ENCODE measurements at places on chromosomes 11 and 22.

GRCh38 chr22:49954991-49955580, 5.5 kb upstream of the PIM3 start:
- DNase-seq: no peak

GRCh38 chr11:131656179-131656838, 285.9 kb downstream of the NTM start:
- no peak for DNase-seq

DNA sequence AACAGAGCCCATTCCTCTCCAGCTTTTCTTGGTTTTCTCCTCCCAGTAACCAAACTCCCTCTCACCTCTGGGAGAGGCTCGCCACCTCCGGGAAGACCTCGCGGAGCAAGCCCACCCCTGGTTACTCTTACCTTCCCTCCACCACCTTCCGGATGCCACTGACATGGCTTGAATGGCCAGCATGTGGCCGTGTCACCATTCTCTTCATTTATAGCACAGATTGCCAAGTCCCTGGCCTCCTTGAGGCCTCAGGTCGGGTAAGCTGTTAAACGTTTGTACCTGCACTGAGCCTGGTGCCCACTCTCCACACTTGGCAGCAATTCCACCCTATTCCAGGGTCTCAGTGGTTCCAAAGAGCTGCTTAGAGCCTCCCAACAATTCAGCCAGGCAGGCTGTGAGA, 8.0 kb upstream of the FXYD2 start:
- DNase-seq: no peak

DNA sequence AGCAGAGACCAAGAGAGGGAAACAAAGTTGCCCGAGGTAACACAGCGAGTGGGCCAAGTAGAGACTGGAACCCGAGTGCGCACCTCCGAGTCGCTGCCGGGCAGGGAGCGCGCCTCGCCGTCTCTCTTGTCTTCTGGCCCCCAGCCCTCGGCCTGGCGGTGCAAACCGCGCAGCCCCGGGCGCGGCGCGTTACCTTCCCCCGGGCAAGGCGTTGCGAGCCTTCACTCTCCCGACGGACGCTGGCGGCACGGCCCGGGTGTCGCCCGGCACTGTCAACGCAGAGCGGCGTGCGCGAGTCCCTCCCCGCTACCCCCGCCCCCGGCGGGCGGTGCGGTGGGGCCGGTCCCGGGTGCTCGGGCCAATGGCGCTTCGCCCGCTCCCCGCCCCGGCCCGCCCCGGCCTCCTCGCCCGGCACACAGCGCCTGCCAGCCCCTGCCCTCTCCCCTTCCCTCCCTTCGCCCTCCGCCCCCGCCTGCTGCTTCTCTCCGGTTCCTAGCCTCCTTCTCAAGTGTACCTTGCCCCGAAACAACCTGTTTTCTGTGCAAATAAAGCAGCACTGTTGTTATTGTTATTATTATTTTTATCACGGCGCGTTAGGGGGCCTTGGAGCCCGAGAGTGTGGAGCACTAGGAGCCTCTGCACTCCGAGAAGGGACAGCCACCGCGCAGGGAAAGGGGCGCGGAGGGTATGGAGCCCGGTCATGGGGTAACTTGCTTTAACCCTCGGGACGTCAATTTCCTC, at the start of gene SYTL2:
Gene SYTL2, minus strand, starts transcription at position 271 of the 741 bp plus-strand sequence. CDS start 53,416 bp downstream, outside the sequence.
- DNase-seq: peak; percentile 48

- peak; percentile 34 for DNase-seq
These were observed 3.5 kb upstream of the LARGE1 start for GRCh38 chr22:33923660-33924246.

- no peak for DNase-seq
These were observed 1.3 kb upstream of the BARX2 start for GRCh38 chr11:129374081-129374992.

DNA sequence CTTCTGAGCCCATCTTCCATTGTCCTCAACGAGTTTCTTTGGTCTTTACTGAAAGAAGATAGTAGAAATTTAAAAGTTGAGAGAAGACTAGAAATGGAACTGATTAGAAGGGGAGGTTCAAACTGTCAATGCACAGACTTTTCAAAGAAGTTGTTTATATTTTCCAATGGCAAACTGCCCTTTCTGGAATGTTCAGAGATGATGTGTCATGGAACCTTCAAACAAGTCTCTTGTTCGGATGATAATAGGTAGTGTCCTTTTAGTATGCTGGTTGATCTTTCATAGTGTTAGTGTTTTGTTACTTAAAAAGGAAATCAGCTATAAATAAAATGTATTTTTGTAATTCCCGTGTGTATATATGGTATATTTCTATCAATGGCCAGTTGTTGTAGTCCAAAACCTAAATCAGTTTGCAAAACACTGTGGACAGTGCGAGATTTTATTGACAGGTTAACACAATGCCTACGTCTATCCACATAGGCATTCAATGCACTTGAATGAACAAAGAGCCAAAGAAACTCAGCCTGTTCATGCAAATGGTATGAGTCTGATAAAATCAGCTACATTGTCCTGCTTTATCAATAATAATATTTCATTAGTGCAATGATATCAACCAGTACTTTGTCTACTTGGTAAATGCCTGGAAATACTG, 30.9 kb downstream of the C11orf91 start:
- no peak for DNase-seq

DNA sequence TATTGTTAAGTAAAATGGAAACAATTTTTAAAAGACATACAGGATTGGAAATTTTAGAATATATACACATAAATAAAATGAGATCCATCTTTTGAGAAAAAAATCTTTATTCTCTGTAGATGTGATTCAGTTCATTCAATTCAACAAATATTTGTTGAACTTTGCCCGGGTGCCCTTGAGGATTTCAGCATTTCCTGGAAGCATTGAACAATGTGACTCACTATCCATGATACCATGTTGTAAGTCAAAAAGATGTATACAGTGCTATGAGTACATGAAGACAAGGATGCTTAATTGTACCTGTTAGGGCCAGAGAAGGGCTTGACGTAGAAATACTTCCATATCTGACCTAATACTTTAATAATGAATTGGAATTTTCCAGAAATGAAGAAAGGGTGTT, 353.7 kb downstream of the METTL15 start:
- DNase-seq: no peak

GRCh38 chr11:47857892-47858543, 9.9 kb upstream of the NUP160 start:
- DNase-seq: peak; percentile 75

GRCh38 chr22:20444325-20444724, 6.7 kb upstream of the SCARF2 start:
- DNase-seq: no peak

DNA sequence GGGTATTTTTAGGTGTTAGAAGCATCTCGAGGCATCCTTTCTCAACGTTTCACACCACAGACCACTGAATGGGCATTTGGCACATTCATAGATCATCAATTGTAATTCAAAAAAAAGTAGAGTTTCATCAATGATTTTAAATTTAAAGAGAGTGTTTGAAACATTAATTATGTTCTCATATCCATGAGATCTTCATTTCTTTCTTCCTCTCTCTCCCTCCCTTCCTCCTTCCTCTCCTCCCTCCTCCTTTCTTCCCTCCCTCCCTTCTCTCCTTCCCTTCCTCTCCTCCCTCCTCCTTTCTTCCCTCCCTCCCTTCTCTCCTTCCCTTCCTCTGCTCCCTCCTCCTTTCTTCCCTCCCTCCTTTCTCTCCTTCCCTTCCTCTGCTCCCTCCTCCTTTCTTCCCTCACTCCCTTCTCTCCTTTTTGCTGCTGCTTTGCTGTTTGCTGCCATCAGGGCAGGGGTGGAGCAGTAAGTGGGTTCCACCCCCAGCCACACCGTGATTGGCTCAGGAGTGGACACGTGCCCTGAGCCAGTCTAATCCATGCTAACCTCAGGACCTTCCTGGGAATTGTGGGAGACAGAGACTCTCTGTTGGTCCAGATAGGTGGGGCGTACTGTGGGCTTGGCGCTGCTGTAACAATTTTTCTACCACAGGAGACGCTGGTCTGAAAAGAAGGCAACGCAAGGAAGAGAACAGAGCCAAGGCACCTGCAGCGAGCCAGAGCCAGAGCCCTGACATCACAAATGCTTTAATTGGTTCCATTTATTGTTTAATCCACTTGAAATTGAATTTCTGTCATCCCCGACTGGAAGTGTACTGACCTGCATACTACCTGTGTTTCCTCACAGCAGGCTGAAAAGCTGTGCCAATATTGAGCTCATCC, 33.7 kb upstream of the APOBEC3A start:
- peak; percentile 35 for DNase-seq

DNA sequence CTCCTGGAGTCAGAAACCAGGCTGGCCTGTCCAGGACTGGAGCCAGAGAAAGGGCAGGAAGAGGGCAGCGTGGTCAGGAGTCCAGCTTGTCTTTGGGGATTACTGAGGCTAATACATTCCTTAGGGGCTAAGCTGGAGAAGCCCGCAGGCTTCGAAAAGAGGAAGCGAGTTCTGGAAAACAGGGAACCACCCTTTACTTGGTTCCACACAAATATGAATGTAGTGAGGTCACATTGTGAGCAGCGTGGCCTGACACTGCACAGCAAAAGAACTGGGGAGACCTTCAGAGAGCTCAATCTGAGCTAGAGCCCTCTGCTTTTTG, 132.3 kb downstream of the CEP164 start:
- no peak for DNase-seq

- DNase-seq: no peak
These were observed 13.4 kb downstream of the CSF2RB start for GRCh38 chr22:36926721-36927435.

- no peak for DNase-seq
These were observed 100.7 kb upstream of the BIRC3 start for GRCh38 chr11:102216433-102217075.

- DNase-seq: no peak
These were observed 85.8 kb upstream of the FGF3 start for GRCh38 chr11:69904974-69905535.

DNA sequence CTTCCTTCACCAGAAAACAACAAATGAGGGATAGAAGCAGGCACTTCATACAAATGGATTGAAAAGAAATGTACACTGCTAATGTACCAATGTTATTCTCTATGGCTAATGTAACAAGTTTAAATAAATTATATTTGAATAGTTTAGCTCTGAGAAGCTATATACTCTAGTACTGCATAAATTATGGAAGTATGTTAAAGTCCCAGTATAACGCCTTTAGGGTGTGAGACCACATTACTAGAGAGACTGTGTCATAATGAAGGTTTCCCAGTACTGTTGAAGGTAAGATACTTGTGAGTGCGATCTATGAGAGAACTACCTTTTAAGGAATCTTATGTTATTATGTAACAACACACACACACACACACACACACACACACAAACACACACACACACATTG, 39.8 kb upstream of the GAB2 start:
- no peak for DNase-seq

DNA sequence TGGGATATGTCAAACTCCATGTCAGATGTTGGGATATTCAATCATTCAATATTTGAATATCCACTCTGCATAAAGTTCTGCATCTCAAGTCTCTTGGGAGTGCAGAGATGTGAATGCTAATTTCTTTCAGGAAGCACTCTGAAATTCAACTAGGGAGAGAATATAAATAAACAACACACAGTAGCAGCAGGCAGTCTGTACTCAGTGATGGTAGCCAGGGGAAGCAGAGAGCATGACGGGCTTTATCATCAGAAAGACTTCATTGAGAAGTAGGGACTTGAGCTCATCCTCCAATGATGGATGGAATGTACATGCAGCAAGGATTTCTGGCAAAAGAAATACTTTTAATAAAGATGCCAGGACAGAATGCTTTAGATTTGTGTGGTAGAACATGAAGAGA, 9.8 kb upstream of the TEAD1 start:
- DNase-seq: no peak

DNA sequence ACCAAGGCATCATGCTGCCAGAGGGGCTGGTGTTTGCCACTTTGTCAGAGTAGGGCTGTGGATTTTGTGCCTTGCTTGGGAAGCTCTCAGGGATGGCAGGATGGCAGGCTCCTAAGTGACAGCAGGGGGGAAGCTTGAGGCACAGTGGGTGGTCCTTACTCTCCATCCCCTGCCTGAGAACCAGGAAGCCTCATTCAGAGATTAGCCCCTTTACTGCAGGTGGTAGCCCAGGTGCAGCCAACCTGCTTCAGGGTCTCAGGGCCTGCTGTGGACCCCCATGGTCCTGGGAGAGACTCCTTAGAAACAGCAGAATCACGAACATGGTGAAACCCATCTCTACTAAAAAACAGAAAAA, 8.9 kb upstream of the ST3GAL4 start:
- DNase-seq: no peak

GRCh38 chr11:40104941-40105550, 1354.4 kb downstream of the LRRC4C start:
- DNase-seq: no peak

DNA sequence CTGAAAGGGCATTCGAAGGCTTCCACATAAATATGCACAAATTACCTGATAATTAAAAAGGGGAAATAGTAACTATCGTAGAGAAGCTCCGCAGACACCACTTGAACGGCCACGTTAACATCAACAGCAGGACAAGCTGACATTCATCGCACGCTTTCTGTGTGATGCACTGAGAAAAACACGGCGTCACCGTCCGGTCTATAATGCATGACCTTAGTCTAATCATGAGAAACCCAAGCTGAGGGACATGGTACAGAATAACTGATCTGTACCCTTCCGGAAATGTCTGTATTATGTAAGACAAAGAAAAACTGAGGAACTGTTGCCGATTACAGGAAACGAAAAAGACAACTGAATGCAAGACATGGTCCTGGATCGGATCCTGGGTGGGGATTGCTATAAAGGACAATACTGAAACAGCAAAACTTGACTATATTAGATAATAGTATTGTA, 678 bp upstream of the RANGAP1 start:
- no peak for DNase-seq

GRCh38 chr22:32216911-32217310, 12.0 kb upstream of the RFPL2 start:
- no peak for DNase-seq

- no peak for DNase-seq
These were observed 54.0 kb upstream of the PRDM11 start for GRCh38 chr11:45092404-45092785.

GRCh38 chr22:46614025-46614931, 5.9 kb upstream of the GRAMD4 start:
- no peak for DNase-seq

Measured in GM04504 (cell line).